ENCODE measurements at places on chromosomes 6 and 20.

- no peak for DNase-seq
Observed at GRCh38 chr6:37503309-37503965, 3.7 kb upstream of the CCDC167 start.

GRCh38 chr20:21713901-21714296 lies 8.4 kb downstream of the PAX1 start:
- no peak for DNase-seq

DNA sequence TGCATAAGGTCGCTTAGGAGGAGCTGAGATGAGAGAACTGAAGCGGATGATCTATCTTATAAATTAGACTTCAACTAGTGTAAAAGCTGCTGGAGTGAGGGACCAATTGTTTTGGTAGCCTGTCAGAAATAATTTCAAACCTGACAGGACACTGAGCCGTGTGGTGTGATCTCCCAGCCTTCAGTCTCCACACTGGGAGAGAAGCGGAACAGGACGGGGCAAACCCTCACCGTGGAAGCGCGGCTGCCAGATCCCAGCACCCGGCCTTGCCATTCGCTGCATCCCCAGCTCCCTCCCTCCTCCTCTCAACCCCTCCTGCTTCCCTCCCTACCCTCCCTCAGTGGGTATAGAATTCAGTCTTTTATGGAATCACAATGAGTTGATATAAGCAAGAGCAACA lies 900.1 kb upstream of the SLC35B3 start:
- no peak for DNase-seq

- no peak for DNase-seq
Observed at GRCh38 chr6:33787346-33787953, 1.5 kb downstream of the LEMD2 start.

- DNase-seq = no peak
Observed at GRCh38 chr6:46376562-46377061, 114.6 kb downstream of the RCAN2 start.

- no peak for DNase-seq
Observed at GRCh38 chr20:35176132-35176531, 4.3 kb downstream of the PROCR start.

Measured in activated CD4-positive, alpha-beta T cell treated with anti-CD3 and anti-CD28 coated beads, Interleukin-2, amount 50 U/mL, for 1 hour (primary cell).